ENCODE measurements at places on chromosomes 2 and 18.

DNA sequence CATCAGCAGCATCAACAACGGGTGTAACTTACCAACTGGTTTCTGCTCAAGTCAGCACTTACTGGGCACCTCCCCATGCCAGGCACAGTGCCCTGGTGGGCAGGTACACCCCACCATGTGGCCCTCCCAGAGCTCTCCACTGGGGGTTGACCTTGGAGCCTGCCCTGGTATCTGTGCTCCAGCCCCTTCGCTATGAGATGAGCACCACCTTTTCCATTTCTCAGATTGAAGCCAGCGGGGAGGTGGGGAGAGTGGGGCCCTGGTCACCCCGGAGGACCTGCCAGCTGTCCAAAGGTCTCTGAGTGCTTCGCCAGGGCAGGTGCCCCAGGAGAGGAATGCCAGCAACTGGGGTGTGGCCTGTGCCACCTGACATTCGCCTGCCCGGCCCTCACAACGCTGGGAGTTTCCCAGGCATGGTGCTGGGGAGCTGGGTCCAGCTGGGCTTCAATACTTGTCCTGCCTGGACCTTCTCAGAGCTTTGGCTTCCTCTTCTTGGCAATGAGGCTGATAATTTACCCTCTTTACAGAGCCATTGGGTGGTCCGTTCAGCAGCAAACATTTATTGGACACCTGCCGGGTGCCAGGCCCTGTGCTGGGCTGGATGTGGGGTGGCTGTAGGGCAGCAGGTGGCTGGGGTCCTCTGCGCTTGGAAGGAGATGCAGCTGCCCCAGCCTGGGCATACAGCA, 5.9 kb upstream of the ZAP70 start:
- no peak for DNase-seq

DNA sequence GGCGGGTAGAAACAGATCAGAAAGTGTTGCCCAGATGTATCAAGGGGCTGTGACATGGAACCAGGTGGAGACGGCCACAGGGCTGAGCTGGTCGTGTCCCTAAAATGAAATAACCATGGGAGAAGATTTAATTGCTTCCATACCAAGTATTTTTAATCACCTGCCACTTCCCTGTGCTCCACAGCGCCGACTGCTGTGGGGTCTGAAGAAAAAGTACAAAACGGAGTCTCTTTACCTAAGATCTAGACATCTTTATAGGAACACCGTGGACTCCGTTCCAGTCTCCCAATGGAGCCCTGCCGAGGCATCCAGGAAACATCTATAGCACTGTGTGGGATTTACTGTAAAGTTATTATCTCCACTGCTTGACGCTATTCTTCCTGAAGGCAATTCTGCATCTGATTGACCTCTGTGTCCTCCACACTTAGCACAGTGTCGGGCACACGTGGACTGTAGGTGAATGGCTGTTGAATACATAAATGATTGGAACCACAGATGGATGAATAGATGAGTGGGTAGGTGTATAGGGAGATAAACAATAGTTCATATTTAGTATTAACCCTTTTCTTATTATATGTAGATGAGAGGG, 21.6 kb upstream of the GYPC start:
- no peak for DNase-seq

DNA sequence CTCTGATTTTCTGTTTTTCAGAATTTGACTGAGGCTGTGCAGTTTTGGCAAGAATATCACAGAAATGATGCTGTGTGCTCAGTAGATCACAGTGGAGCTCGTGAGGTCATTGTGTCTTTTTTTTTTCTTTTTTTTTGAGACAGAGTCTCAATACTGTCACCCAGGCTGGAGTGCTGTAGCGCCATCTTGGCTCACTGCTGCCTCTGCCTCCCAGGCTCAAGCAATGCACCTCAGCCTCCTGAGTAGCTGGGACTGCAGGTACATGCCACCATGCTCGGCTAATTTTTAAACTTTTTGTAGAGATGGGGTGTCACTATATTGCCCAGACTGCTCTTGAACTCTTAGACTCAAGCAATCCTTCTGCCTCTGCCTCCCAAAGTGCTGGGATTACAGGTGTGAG, 203.6 kb downstream of the NCKAP5 start:
- DNase-seq, result no peak

- no peak for DNase-seq
Measured at GRCh38 chr18:80201739-80202138, 45.6 kb downstream of the PARD6G start.

DNA sequence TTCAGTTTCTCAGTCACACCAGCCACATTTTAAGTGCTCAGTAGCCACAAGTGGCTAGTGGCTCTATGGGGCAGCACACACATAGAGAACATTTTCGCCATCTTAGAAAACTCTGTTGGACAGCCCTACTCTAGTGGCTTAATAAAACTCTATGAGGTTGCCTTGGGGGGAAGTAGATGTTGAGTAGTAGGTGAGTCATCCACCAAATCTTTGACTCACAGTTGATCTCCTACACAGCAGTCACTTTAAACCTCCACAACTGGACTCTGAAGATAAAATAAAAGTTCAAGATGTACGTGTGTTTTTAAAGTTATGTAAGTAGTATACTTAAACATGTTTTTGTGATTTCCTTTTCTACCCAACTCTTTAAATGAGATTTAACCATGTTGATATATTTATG, 379.0 kb downstream of the SETBP1 start:
- no peak for DNase-seq

GRCh38 chr2:106886916-106887758, 1.2 kb upstream of the ST6GAL2 start:
- no peak for DNase-seq

- no peak for DNase-seq
Measured at GRCh38 chr2:94871226-94872087, at the start of gene TEKT4. TSS of gene TEKT4 (plus strand) at chr2:94871430. CDS start at chr2:94871580, 150 bp downstream.

GRCh38 chr2:225117051-225117716, 74.9 kb upstream of the DOCK10 start:
- DNase-seq, result peak; percentile 55

GRCh38 chr18:12066910-12067511, 26.6 kb upstream of the ANKRD62 start:
- no peak for DNase-seq

- no peak for DNase-seq
Measured at GRCh38 chr2:61566566-61566965, 28.4 kb upstream of the XPO1 start.

GRCh38 chr18:56511996-56512395, 126.4 kb downstream of the TXNL1 start:
- no peak for DNase-seq
